Natural killer cell treated with Interleukin-12 subunit alpha and Interleukin-12 subunit beta and Interleukin-15 and Interleukin-18, amount 100 ng/mL, for 72 hours (primary cell): ENCODE measurements at places on chromosomes 6 and 20. TPM values are rescaled to one million over a fixed set of nuclear protein-coding genes. Genes with fewer than 3 reads are reported as not detected.

GRCh38 chr6:3366596-3367413 is 90.0 kb downstream of the SLC22A23 start:
- H3K36me3 ChIP-seq: no peaks in the 10 kb centered on the region
- peaks cover 12% of the 10 kb centered on the region for H3K27me3 ChIP-seq
- no peaks in the 10 kb centered on the region for H3K4me1 ChIP-seq
- no peak for DNase-seq

DNA sequence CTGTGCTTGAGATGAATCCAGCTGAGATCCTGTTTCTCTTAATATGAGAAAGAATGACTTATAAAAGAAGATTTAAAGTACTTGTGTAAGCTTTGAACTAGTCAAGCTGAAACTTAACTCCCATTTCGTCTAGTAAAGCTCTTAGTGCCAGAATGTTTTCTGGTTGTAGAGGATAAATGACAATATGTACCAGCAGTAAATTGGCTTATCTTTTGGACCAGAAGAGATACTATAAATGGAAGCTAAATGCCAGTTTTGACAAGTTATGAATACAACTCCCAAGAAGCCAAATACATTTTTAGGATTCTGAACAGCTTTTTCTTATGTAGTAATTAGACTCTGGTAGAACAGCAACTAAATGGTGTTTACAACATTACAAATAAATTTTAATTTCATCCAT is 608.7 kb downstream of the EYS start:
- H3K36me3 ChIP-seq: no peaks in the 10 kb centered on the region
- H3K4me3 ChIP-seq: no peak overlapping the region
- no peak overlapping the region for H3K27ac ChIP-seq
- no peak for DNase-seq

DNA sequence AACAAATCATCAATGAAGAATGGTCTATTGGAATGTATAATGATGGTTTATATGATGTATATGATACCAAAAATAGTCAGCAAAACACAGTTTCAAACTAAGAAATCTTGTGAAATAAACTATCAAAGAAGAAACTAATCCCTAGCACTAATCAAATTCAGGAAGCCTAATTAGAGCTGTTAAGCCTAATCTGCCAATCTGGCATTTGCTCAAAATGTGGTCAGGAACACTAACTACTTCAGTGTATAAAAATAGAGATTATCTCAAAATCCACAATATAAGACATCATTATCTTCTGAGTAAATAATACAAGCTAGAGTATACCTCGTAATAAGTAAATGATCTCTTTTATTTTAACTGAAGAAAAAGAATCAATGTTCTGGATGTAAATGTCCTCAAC is 12.8 kb upstream of the AKAP7 start:
- peaks cover 6% of the 10 kb centered on the region for H3K27me3 ChIP-seq
- H3K4me3 ChIP-seq: no peak overlapping the region
- DNase-seq: no peak

DNA sequence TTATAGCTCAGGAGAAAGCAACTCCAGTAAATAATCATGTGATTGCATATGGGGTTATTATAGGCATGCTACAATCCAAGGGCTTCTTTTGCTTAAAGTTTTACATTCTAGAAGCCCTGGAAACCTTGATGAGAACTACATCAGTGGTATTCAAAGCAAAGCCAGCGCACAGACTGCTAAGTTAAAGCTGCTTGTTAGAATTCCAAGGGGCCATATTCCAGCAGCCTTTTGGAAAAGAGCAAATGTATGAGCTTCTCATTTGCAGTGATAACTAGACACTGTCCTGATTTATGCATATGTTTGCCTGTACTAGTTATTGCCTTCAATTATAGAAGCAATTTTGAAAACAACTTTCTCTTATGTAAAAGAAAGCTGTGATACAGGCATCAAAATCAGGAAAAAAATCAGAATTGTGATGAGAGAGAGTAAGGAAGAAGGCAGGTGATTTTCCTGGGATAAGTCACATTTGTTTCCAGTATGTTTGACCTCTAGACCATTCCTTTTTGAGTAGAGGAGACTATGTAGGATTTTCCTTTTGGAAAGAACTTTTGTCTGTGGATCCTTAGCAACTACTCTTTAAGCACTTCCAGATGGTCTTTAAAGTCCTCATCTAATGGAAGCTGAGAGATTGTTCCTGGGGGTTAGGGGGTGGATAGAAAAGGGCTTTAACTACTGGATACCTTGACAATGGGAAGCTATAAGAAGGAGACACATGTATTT is 159.2 kb downstream of the PLCB4 start:
- no peak overlapping the region for H3K27ac ChIP-seq
- no peaks in the 10 kb centered on the region for H3K27me3 ChIP-seq
- H3K36me3 ChIP-seq: no peaks in the 10 kb centered on the region
- DNase-seq: no peak
- H3K4me1 ChIP-seq: no peaks in the 10 kb centered on the region

GRCh38 chr6:98067375-98067774 is 767.0 kb upstream of the POU3F2 start:
- peaks cover 3% of the 10 kb centered on the region for H3K36me3 ChIP-seq
- DNase-seq: no peak
- no peaks in the 10 kb centered on the region for H3K4me1 ChIP-seq
- H3K27ac ChIP-seq: no peak overlapping the region
- H3K4me3 ChIP-seq: no peak overlapping the region
- no peaks in the 10 kb centered on the region for H3K27me3 ChIP-seq

DNA sequence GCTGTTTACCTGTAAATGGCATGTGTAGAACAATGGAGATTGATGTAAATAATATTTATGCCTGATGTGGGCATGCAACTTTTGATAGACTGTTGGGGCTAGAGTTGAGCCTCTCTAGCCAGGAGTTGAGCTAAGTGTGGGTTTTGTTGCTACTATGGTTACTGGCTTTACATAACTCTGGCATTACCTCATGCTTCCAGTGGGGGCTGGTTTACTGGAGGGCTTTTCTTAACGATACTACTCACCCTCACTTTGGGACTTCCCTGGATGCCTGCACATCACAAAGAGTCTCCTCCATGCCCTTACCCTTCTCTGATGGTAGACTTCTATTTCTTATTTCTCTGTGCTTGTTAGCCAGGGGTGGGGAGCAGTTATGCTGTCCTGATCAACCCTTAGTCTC is 524.6 kb upstream of the CDH4 start:
- no peak overlapping the region for H3K4me3 ChIP-seq
- H3K27ac ChIP-seq: no peak overlapping the region
- no peak for DNase-seq
- H3K36me3 ChIP-seq: no peaks in the 10 kb centered on the region
- H3K4me1 ChIP-seq: no peaks in the 10 kb centered on the region

GRCh38 chr6:119610754-119611153 is 261.2 kb upstream of the MAN1A1 start:
- no peaks in the 10 kb centered on the region for H3K36me3 ChIP-seq
- no peak overlapping the region for H3K27ac ChIP-seq
- no peaks in the 10 kb centered on the region for H3K4me1 ChIP-seq
- no peaks in the 10 kb centered on the region for H3K27me3 ChIP-seq
- no peak overlapping the region for H3K4me3 ChIP-seq

DNA sequence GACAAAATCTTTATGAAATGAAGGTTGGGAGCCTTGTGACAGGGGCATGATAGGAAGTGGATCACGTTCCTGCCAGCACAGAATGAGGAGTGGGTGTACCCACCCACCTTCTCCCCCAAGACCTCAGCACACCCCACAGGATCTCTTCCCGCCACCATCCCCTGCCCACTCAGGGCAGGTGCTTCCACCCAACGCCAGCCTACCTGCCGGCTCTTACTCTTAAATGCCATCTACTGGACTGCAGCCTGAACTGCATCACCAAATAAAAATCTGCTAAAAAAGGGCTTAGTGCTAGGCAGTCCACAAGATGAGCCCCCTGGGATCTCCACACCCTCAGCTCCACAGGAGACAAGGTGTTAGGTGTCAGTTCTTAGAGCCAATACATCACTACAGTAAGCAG is 20.6 kb downstream of the DTNBP1 start:
- peaks cover 56% of the 10 kb centered on the region for H3K36me3 ChIP-seq
- no peak for DNase-seq
- no peak overlapping the region for H3K4me3 ChIP-seq
- no peaks in the 10 kb centered on the region for H3K27me3 ChIP-seq

DNA sequence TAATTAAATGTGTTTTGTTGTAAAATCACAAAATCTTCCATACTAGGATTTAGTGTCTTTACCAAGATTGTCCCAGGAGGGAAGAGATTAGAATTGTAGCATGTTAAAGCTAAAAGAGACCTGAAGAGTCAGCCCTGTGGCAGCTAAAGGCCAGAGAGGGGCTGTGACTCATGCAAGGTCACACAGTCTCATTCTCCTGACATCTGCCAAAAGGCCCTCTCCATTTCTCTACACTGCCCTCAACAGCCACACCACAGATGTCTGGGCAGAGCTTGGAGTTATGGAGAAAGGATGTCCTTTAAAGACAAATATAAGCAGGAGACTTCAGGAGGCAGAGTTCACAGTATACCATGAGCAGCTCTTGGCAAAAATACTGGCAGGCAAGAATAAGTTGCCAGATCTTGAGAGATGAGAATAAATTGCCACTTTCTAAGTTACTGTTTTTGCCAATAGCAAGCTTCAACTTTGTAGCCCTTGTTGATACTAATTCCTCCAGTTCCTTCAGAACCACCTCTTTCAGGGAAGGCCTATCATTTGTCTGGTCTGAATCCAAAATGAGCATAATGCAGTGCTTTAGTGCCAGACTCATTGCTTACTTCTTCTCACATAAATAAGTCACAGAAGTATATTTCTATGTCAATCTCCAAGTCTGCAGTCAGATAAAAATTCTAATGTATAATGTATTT is 41.7 kb downstream of the AKIRIN2 start:
- no peak for DNase-seq
- no peaks in the 10 kb centered on the region for H3K27me3 ChIP-seq
- H3K36me3 ChIP-seq: peaks cover 5% of the 10 kb centered on the region
- H3K4me3 ChIP-seq: no peak overlapping the region

- DNase-seq: no peak
- H3K4me1 ChIP-seq: peaks cover 2% of the 10 kb centered on the region
- no peak overlapping the region for H3K4me3 ChIP-seq
- no peaks in the 10 kb centered on the region for H3K27me3 ChIP-seq
- H3K27ac ChIP-seq: no peak overlapping the region
These were observed 72.4 kb downstream of the TRDN start for GRCh38 chr6:123564361-123564760.

DNA sequence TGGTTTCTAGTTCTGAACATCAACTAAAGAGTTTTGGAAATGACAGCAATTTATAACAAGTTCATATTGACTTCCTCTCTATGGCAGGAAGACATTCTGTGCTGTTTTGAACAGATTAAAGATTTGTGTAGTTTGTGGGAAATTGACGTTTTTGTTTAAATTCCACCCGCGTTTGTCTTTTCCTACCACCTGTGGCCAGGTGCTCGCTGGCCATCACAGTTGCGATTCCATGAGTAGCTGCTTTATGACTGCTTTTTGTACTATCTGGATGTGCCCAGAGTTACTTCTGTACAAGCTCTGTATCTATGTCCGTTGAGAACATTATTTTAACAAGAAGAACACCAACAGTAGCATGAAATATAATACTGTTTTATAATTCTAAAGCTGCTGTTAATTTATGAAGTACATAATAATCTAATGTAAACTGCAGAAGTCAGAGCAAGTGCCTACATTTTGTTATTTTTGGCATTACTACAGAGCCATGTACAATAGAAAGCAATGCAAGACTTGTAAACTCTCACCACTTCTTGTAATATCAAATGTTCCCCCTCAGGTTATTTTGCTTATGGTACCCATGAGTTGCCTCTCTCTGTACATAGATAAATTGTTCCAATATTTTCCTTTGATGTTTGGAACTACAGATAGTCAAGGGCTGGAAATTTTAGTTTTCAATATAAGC is 33.5 kb downstream of the ZBTB2 start:
- peaks cover 3% of the 10 kb centered on the region for H3K4me1 ChIP-seq
- no peaks in the 10 kb centered on the region for H3K27me3 ChIP-seq
- H3K36me3 ChIP-seq: peaks cover 5% of the 10 kb centered on the region

GRCh38 chr6:46961711-46962110 is 40.0 kb upstream of the ADGRF5 start:
- DNase-seq: no peak
- no peaks in the 10 kb centered on the region for H3K4me1 ChIP-seq
- no peak overlapping the region for H3K27ac ChIP-seq
- peaks cover 3% of the 10 kb centered on the region for H3K27me3 ChIP-seq

GRCh38 chr6:8047541-8048292 is 16.5 kb downstream of the BLOC1S5 start:
- H3K36me3 ChIP-seq: peaks cover 14% of the 10 kb centered on the region
- H3K4me3 ChIP-seq: no peak overlapping the region
- H3K4me1 ChIP-seq: peaks cover 7% of the 10 kb centered on the region
- no peak for DNase-seq
- no peak overlapping the region for H3K27ac ChIP-seq

DNA sequence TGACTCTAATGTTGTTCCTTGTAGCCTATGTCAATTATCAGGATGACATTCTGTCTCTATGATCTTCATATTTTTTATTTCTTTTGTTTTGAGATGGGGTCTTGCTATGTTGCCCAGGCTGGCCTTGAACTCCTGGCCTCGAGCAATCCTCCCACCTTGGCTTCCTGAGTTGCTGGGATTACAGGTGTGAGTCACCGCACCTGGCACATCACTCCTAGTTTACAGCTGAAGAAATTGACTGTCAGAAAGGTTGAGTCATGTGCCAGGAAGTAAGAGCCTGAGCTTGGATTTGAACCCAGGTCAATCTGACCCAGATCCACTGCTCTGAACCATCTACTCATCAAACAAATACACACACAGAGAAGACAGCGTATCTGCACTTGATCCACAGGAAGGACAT is 14.4 kb downstream of the PPP1R3G start:
- no peaks in the 10 kb centered on the region for H3K36me3 ChIP-seq
- no peaks in the 10 kb centered on the region for H3K4me1 ChIP-seq
- no peak overlapping the region for H3K4me3 ChIP-seq
- no peak overlapping the region for H3K27ac ChIP-seq

GRCh38 chr20:51010932-51011331 is 12.0 kb downstream of the KCNG1 start:
- peaks cover 22% of the 10 kb centered on the region for H3K27me3 ChIP-seq
- H3K27ac ChIP-seq: no peak overlapping the region
- DNase-seq: no peak
- H3K4me3 ChIP-seq: no peak overlapping the region
- no peaks in the 10 kb centered on the region for H3K4me1 ChIP-seq
- H3K36me3 ChIP-seq: no peaks in the 10 kb centered on the region

GRCh38 chr6:37092923-37093727 is 76.8 kb upstream of the PIM1 start:
- no peak overlapping the region for H3K4me3 ChIP-seq
- H3K27ac ChIP-seq: no peak overlapping the region
- H3K27me3 ChIP-seq: no peaks in the 10 kb centered on the region
- DNase-seq: no peak
- no peaks in the 10 kb centered on the region for H3K36me3 ChIP-seq

JPH2 gene
- 2.0 TPM for total RNA-seq

GPRC6A gene
- total RNA-seq: not detected

POM121L2 gene
- total RNA-seq: not detected

HTR1E gene
- not detected for total RNA-seq
